Body of pancreas (tissue), 4 donors: ENCODE measurements at places on chromosomes 4 and X.

- H3K36me3 ChIP-seq, result no peaks in the 10 kb centered on the region
- no peaks in the 10 kb centered on the region for H3K4me1 ChIP-seq
- no peaks in the 10 kb centered on the region for H3K27me3 ChIP-seq
- no peak overlapping the region for H3K4me3 ChIP-seq
- no peak for DNase-seq
- H3K27ac ChIP-seq, result no peak overlapping the region
These were observed 15.7 kb downstream of the FHL1 start for GRCh38 chrX:136162827-136163570.

- H3K27ac ChIP-seq, result no peak overlapping the region
- no peaks in the 10 kb centered on the region for H3K4me1 ChIP-seq
- no peaks in the 10 kb centered on the region for H3K36me3 ChIP-seq
- H3K4me3 ChIP-seq, result no peak overlapping the region
- DNase-seq, result no peak
- H3K27me3 ChIP-seq, result no peaks in the 10 kb centered on the region
These were observed 7.3 kb downstream of the SPARCL1 start for GRCh38 chr4:87521757-87522374.

DNA sequence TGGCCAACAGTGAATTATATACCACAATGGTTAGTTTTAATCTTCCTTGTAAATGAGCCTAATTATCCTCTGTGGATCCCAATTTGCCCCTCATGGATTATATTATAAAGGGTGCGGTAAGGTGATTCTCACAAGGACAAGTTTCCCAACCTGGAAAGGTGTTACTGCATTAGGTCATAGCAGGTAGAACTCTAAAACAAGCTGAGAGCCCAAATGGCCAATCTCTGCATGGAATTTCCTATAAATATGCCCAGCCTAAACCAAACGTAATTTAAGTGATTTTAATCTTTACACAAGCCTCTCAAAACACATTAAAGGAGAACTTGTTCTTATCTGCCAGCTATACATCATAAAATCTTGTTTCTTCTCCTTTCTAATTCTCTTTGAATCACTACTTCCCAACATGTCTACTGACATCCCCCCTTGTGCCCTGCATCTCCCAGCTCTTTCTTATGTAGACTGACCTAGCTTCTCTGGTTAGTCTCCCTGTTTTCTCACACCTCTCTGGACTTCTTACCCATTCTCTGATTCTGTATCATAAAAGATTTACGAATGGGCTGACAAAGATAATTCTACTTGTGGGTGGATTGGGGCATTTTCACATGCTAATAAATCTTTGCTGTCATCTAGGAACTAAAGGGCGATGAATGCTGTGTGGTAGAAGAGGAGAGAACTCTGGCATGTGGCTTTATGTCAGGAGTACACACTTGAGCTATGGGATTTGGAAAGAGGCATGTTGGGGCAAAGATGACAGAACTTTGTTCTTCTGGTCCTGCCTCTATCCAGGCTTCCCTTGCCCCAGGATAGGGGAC is 94.3 kb upstream of the PGRMC2 start:
- no peaks in the 10 kb centered on the region for H3K36me3 ChIP-seq
- H3K4me3 ChIP-seq, result no peak overlapping the region
- H3K27ac ChIP-seq, result no peak overlapping the region
- peaks cover 28% of the 10 kb centered on the region for H3K4me1 ChIP-seq
- H3K27me3 ChIP-seq, result no peaks in the 10 kb centered on the region
- no peak for DNase-seq

DNA sequence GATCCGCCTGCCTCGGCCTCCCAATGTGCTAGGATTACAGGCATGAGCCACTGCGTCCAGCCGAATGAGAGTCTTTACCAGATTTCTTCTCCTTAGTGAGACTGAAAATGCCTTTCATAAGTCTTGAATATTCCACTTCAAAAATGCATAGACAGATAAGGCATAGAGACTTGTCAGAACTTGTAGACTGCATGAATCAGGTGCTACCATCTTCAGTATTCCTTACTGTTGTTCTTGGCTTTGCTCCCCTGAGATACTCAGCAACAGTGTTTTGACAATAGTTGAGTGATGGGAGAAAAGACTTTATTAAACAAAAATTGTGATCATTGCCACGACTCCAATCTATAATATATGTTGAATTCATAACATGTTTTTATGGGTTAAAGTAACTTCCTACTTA is 11.0 kb downstream of the TKTL2 start:
- H3K36me3 ChIP-seq, result no peaks in the 10 kb centered on the region
- no peaks in the 10 kb centered on the region for H3K27me3 ChIP-seq
- H3K4me1 ChIP-seq, result no peaks in the 10 kb centered on the region
- H3K4me3 ChIP-seq, result no peak overlapping the region
- no peak for DNase-seq
- no peak overlapping the region for H3K27ac ChIP-seq

DNA sequence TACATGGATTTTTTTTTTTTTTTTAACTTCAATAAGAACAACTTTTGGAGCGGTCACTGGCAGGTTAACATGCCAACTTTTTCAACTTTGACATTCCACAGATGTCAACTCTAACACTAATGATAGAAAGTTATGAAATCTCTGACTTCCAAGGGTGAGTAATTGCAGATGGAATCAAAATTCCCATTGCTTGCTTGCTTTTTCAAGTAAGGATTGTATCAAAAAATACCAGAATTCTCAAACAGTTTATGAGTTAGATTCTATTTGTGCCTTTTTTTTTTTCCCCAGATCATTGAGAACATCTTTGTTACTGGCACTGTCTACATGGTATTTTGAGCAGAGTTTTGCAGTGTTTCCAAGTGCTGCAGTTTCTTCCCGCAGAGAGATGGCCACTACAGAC is 50.3 kb upstream of the OTUD4 start:
- no peaks in the 10 kb centered on the region for H3K4me1 ChIP-seq
- no peak for DNase-seq
- H3K36me3 ChIP-seq, result no peaks in the 10 kb centered on the region
- H3K27me3 ChIP-seq, result no peaks in the 10 kb centered on the region
- no peak overlapping the region for H3K4me3 ChIP-seq

DNA sequence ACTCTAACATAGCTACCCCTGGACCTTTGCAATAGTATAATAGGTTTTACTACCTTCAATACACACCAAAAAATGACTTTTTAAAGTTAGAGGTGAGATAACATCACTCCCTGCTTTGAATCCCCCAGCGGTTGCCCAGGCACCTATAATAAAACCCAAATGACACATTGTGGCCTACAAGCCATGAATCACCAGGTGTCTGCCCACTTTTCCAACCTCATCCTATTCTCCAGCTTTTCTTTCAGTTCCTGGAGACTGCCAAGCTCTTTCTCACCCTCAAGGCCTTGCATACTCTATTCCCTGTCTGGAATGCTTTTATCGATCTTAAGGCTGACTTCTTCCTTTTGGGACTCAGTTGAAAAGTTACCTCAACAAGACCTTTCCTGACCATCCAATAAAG is 16.4 kb upstream of the PRSS48 start:
- H3K27ac ChIP-seq, result no peak overlapping the region
- H3K27me3 ChIP-seq, result no peaks in the 10 kb centered on the region
- H3K4me3 ChIP-seq, result no peak overlapping the region
- H3K4me1 ChIP-seq, result no peaks in the 10 kb centered on the region
- DNase-seq, result no peak

GRCh38 chr4:183182873-183183725 is 84.0 kb downstream of the WWC2 start:
- no peaks in the 10 kb centered on the region for H3K4me1 ChIP-seq
- no peak overlapping the region for H3K4me3 ChIP-seq
- H3K27ac ChIP-seq, result no peak overlapping the region
- DNase-seq, result peak; percentile 14
- H3K36me3 ChIP-seq, result no peaks in the 10 kb centered on the region

DNA sequence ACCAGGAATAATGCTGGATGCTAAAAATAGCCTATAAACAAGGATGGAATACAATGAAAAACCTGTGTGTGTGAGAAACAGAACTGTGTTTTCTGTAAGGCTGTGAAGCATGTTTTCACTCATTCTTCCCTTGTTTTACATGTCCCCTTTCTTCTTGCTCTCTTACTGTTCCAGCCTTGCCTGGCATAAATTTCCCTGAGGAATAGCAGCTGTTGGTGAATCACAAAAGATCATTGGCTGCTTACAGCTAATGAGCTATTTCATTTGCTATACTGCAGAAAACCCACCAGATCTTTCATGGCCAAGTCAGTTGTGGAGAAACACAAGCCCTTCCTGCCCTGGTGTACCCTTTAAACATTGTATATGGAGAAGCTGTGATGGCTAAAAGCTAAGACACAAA is 91.1 kb downstream of the LDB2 start:
- H3K36me3 ChIP-seq, result no peaks in the 10 kb centered on the region
- no peaks in the 10 kb centered on the region for H3K27me3 ChIP-seq
- no peaks in the 10 kb centered on the region for H3K4me1 ChIP-seq
- no peak overlapping the region for H3K27ac ChIP-seq
- DNase-seq, result no peak
- H3K4me3 ChIP-seq, result no peak overlapping the region

- no peak overlapping the region for H3K27ac ChIP-seq
- H3K4me3 ChIP-seq, result no peak overlapping the region
- H3K27me3 ChIP-seq, result no peaks in the 10 kb centered on the region
- no peak for DNase-seq
- H3K4me1 ChIP-seq, result peaks cover 36% of the 10 kb centered on the region
These were observed 1.6 kb downstream of the SHISA3 start for GRCh38 chr4:42398871-42399331.

DNA sequence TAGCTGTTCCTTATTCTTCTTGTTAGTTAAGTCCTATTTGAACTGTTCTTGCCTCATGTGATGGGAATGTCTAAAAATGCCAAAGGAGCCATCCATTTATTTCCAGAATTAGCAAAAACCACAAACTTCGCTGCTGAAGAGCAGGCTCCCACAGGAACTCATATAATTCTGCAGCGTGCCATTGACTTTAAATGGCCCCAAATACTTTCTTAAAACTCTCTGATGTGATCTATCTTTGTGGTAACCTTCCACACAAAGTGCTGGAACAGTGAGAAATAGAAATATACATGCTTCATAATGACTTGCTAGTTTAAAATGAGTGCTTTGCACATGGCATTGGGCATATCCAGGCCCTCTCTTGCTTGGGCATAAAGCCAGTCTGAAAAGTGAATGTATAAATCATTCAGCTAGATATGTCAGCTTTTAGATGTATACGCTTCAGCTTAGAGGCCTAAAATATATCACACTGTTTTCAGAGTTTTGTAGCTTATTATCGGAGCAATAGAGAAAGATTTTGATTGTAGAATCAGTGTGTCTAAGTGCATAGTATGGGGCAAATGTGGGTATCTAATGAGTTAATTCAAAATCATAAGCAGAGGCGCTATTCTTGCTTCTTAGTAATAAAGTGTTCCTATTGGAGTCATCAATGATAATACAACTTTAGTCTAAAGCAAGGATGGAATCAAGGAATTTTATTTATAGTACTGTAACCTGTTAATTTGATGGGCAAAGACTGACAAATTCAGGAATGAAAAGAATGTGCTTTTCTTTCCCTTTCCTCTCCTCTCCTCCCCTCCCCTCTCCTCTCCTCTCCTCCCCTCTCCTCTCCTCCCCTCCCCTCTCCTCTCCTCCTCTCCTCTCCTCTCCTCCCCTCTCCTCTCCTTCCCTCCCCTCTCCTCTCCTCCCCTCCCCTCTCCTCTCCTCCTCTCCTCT is 392.2 kb upstream of the ZFP42 start:
- no peaks in the 10 kb centered on the region for H3K4me1 ChIP-seq
- no peak overlapping the region for H3K4me3 ChIP-seq
- H3K27ac ChIP-seq, result no peak overlapping the region
- H3K27me3 ChIP-seq, result no peaks in the 10 kb centered on the region
- no peaks in the 10 kb centered on the region for H3K36me3 ChIP-seq

DNA sequence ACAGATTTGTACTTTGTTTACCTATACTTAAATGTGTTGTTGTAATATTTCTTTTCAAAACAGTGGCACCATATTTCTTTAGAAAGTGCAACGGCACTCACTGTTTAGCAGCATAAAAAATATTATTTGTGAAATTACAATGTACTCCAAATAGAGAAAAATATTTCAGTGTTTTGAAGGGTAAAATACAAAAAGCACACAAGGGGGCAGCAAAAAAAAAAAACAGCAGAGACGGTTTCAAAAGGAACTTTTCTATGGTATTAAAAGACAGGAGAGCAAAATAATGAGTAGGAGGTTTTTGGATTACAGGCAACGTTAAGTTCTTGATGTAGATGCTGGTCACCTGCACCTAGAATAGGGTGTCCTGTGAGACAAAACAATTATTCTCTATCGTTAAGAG is 2.0 kb downstream of the NUDT11 start:
- H3K4me3 ChIP-seq, result no peak overlapping the region
- no peaks in the 10 kb centered on the region for H3K36me3 ChIP-seq
- H3K27me3 ChIP-seq, result no peaks in the 10 kb centered on the region
- H3K4me1 ChIP-seq, result no peaks in the 10 kb centered on the region
- H3K27ac ChIP-seq, result no peak overlapping the region
- DNase-seq, result no peak

- no peaks in the 10 kb centered on the region for H3K4me1 ChIP-seq
- no peak for DNase-seq
- no peaks in the 10 kb centered on the region for H3K36me3 ChIP-seq
- no peak overlapping the region for H3K27ac ChIP-seq
- no peak overlapping the region for H3K4me3 ChIP-seq
- no peaks in the 10 kb centered on the region for H3K27me3 ChIP-seq
These were observed 532.1 kb upstream of the HTR2C start for GRCh38 chrX:114051667-114052315.

GRCh38 chr4:148437439-148437838 is 4.8 kb downstream of the NR3C2 start:
- H3K27ac ChIP-seq, result no peak overlapping the region
- no peaks in the 10 kb centered on the region for H3K36me3 ChIP-seq
- peaks cover 51% of the 10 kb centered on the region for H3K4me1 ChIP-seq
- no peak overlapping the region for H3K4me3 ChIP-seq
- DNase-seq, result no peak
- H3K27me3 ChIP-seq, result no peaks in the 10 kb centered on the region

DNA sequence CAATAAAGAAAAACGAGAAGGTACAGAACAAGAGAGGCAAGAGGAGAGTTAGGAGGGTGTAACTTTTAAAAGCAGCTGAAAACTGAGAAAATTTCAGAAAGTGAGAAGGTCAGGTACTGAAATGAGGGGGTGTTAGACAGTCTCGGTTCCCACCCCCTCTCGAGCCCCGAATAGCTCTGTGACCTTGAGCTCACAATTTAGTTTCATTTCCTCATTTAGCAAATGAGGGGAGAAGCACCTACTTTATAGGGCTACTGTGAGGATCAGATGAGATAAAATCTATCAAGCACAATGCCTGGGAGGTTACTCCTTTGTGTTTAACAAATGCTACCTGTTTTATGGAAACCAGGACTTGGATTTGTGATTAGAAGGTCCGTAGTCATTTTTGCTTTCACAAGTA is 4.9 kb downstream of the UGT8 start:
- no peak for DNase-seq
- no peaks in the 10 kb centered on the region for H3K27me3 ChIP-seq
- no peak overlapping the region for H3K27ac ChIP-seq
- peaks cover 43% of the 10 kb centered on the region for H3K4me1 ChIP-seq
- no peak overlapping the region for H3K4me3 ChIP-seq

- no peaks in the 10 kb centered on the region for H3K36me3 ChIP-seq
- no peak overlapping the region for H3K4me3 ChIP-seq
- DNase-seq, result no peak
These were observed 91.3 kb downstream of the GUCY2F start for GRCh38 chrX:109390556-109390955.

GRCh38 chrX:106903291-106903824 is at the start of gene RIPPLY1:
RIPPLY1 (minus strand) TSS chrX:106903341; CDS start chrX:106903287, 54 bp downstream.
- H3K4me3 ChIP-seq, result no peak within 1 kb of the TSS
- H3K27ac ChIP-seq, result no peak within 1 kb of the TSS
- DNase-seq, result no peak
- H3K4me1 ChIP-seq, result peaks cover 33% of the 10 kb centered on the region
